ENCODE measurements at places on chromosomes 12 and 14.

GRCh38 chr12:121423682-121424623, 24.0 kb downstream of the RNF34 start:
- DNase-seq, result no peak

GRCh38 chr12:18270958-18271460, 9.7 kb downstream of the PIK3C2G start:
- DNase-seq, result no peak

- no peak for DNase-seq
These were observed 30.9 kb downstream of the CDKN1B start for GRCh38 chr12:12748044-12748443.

DNA sequence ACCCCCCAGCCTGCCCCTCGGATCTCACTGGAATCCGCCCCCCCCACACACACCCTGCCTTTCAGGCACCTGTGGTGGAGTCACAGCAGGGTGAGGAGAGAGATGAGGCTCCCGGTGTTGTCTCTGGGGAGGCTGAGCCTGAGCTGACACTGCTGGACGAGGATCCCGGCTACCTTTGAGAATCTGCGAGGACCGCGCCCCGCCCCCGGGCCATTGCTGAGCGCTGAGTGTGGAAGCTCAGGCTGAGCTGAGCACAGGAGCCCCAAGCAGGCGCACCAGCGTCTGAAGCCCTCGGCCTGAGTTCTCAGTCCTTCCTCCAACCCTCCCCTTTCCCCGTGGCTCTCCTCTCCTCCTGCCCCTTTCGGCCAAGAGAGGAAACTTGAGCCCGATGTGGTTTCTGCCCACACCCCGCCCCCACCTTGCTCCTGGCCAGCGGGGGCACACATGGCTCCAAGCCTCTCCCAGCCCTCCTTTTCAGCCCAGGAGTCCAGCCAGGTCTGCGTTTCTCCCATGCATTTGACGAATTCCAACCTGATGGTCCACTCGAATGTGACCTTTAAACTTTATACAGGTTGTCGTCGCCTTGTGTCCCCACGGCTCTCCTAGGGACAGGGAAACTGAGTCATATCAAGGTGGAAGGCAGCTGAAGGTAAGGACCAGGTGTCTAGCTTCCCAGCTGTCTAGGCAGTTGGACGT, at the start of gene NFE2:
Gene NFE2, minus strand, starts transcription at position 284 of the 696 bp plus-strand sequence. CDS start 5,767 bp downstream, outside the sequence.
- peak; percentile 18 for DNase-seq

GRCh38 chr12:54337854-54338650, 13.1 kb downstream of the COPZ1 start:
- no peak for DNase-seq

DNA sequence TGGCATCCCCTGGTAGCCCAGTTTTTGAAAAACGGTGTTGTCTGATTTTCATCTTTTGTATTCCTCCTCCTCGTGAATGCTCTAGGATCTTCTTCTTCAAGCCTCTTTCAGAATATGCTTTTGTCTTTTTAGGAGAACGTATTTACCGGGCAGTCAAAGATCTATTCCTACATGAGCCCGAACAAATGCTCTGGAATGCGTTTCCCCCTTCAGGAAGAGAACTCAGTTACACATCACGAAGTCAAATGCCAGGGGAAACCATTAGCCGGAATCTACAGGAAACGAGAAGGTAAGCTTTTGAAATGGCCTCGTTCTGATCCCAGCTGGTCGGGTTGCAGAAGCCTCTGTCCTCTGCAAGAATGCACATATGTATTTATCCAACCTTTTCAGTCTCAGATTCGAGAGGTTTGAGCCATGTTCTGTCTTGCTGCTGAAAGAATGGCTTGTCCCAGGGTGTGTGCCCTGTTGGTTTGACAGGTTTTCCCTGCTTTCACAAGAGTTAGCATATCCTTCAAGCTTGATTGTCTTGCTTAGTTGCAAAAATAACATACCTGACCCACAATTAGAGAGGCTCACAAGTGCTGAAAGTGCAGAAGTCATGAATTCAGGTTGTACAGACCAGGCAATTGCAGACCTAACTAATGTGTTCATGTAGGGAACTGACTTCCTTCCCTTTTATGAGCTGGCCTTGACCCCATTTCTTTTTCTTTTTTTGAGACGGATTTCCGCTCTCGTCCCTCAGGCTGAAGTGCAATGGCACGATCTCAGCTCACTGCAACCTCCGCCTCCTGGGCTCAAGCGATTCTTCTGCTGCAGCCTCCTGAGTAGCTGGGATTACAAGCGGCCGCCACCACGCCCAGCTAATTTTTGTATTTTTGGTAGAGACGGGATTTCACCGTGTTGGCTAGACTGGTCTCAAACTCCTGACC, 6.8 kb downstream of the KMT5A start:
- DNase-seq, result no peak

- DNase-seq, result no peak
These were observed 301.9 kb downstream of the CCER1 start for GRCh38 chr12:90653040-90653439.

DNA sequence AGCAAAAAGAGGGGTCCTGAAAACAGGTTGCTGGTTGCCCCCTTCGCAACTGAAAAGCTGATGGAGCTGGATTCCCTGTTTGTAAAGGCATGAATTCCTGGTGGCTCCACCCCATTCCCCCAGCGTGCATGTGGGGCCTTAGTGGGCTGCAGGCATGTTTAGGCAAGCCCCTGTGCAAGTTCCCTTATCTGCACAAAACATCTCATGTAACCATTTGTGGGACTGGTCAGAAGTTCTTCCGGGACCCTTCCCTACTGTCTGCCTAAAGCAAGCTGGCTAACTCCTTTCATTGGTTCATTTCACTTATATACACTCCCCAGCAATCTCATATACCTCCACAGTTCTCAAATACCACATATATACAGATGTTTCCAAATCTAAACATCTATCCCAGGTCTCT, 24.0 kb upstream of the HIGD1C start:
- no peak for DNase-seq

DNA sequence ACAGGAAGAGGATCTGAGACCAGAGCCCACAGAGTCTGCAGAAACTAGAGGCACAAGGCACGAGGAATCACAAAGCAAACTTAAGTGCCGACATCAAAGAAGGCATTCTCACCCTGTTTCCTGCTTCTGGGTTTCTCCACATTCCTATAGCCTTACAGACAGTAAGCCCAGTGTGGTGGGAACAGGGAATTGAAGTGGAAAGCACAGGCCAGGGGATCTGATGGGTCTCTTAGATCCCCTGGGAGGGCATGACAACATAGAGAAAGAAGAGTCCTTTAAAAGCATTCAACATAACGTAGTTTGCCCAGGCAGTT, 75.6 kb upstream of the FRMD6 start:
- DNase-seq, result no peak

DNA sequence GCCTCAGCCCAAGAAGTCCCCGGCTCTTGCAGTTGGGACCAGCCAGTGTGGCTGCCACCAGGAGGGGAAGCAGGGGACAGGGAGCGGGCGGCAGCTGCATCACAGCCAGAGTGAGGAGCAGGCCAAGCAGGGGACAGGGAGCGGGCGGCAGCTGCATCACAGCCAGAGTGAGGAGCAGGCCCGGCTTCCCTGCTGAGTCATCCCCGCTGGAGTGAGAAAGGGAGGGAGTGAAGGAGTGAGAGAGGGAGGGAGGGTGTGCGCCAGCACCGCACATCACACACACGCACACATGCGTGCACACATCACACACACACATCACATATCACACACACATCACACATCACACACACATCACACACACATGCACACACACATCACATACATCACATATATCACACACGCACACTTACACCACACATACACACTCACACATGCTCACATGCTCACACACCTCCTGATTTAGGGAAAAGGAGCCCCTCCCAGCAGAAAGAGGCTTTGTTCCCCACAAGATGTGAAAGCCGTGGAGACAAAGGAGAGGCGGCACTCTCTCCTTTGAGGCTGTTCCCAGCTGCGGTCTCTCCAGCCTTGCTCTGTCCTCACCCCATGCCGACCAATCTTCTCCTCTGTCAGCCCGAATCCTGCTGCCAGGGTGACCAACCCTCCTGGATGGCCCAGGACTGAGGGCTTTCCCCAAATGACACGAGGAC, 16.7 kb upstream of the ZDHHC22 start:
- no peak for DNase-seq

- peak; percentile 47 for DNase-seq
These were observed 379.8 kb downstream of the VRK1 start for GRCh38 chr14:97177016-97177415.

GRCh38 chr14:31936115-31936514, 141.0 kb upstream of the ARHGAP5 start:
- no peak for DNase-seq

GRCh38 chr14:65310568-65310967, 102.0 kb upstream of the FUT8 start:
- DNase-seq, result no peak

DNA sequence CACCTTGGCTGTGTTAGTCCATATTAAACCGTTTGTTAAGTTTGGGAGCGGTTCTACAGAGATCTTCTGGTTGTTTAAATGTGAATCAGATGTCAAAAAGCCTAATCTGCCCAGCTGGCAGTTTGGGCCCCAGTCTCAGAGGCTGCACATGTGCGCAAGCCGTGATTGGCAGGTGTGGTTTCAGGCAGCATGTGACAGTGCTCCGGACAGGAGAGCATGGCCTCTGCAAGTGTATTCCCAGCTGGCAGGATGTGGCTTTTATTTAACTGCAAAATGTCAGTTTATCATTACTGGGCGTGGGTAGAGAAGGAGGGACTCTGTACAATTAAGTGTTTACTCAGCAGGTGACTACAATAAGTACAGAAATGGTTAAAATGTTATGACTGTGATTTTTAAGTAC, 77.5 kb downstream of the PELI2 start:
- DNase-seq, result no peak

- DNase-seq, result no peak
These were observed 108.5 kb upstream of the C14orf180 start for GRCh38 chr14:104471114-104471513.

DNA sequence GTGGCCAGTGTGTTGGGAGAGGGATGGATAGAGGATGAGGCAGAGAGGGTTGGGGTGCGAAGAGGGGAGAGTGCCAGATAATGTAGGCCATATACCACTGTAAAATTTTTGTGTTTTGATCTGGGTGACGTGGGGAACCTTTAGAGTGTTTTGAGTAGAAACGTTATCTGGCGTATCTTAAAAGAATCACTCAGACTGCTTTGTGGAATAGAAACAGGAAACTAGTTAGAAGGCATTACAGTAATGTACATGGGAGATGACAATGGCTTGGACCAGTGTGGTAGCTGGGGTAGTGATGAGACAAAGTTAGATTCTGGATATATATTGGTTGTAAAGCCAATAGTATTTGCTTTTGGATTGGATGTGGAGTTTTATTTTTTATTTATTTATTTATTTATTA, 20.6 kb downstream of the ATF1 start:
- DNase-seq, result no peak

All from NCI-H1436 treated with DMSO at 0.1 percent for 48 hours (cell line).